NCI-H2029 treated with DMSO at 0.1 percent for 48 hours (cell line): ENCODE measurements at places on chromosomes 4 and X.
A peak's percentile ranks its signal among the peaks of the same experiment; 100 is the strongest.

- peak; percentile 2 for DNase-seq
Measured at GRCh38 chr4:95362906-95363558, 185.7 kb downstream of the UNC5C start.

- no peak for DNase-seq
Measured at GRCh38 chr4:128241425-128241913, 46.1 kb downstream of the PGRMC2 start.

- DNase-seq, result no peak
Measured at GRCh38 chrX:31543634-31544033, 471.8 kb upstream of the FTHL17 start.

GRCh38 chr4:150673793-150674192 is 91.8 kb downstream of the MAB21L2 start:
- DNase-seq, result no peak

- DNase-seq, result peak; percentile 6
Measured at GRCh38 chr4:112234952-112235609, 3.5 kb downstream of the AP1AR start.

DNA sequence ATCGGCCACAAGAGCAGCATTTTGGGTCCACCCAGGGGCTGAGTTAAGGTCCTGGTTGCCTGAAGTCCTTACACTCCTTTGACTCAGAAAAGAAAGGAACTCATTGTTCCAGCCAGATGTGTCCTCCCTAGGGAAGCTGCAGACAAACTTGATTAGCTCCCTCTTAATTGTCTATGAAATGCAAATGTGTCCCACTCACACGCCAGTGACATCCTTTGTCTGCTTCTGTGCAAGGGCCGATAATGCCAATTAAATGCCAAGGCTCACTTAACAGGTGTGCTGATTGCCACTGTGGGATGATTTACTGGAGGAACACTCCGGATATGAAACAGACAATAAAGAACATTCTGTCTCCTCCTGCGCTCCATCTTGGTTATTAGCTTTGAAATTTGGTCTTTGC is 332.9 kb upstream of the CPEB2 start:
- no peak for DNase-seq

DNA sequence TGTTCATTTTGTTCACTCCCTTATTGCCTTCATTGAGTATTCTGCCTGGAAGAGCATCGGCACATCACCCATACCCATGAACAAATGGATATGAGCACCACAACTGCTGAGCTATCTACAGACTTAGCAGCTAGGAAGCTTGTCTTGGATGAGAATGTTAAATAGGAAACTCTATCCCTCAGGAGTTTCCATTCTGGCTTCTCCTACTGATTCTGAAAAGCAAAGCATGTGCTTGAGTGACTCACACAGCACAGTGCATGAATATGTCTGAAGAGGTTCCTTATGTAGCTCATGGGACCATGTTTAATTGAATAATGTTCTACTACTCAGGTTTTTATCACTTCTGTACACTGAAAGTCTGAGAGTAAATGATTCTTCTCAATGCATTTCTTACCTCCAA is 57.3 kb upstream of the MXRA5 start:
- no peak for DNase-seq

DNA sequence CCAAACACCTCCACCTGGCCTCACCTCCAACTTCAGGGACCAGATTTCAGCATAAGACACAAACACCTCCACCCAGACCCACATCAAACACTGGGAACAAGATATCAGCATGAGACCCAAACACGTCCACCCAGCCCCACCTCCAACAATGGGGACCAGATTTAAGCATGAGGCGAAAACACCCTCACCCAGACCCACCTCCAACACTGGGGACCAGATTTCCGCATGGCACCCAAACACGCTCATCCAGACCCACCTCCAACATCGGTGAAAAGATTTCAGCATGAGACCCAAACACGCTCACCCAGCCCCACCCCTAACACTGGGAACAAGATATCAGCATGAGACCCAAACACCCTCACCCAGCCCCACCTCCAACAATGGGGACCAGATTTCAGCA is 210.0 kb downstream of the ASMT start:
- no peak for DNase-seq

GRCh38 chr4:106299977-106300376 is 16.0 kb downstream of the TBCK start:
- no peak for DNase-seq

DNA sequence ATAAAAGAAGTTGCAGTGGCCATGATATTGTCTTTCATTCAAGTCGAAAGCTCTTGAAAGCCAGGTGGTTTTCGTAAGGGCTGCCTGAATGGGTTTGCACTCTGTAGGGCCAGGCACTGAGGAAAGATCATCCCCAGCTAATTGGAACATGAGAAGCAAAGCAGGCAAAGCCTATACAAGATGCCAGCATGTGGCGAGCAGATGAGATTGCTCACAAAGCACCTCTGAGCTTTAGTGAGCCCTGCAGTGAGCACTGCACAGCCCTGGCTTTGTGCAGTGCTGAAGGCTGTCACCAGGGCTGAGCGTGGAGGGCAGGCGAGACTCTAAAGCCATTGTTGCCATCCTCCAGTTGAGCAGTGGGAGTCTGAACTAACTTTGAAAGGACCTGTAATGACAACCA is 53.8 kb downstream of the HADH start:
- DNase-seq, result peak; percentile 46

DNA sequence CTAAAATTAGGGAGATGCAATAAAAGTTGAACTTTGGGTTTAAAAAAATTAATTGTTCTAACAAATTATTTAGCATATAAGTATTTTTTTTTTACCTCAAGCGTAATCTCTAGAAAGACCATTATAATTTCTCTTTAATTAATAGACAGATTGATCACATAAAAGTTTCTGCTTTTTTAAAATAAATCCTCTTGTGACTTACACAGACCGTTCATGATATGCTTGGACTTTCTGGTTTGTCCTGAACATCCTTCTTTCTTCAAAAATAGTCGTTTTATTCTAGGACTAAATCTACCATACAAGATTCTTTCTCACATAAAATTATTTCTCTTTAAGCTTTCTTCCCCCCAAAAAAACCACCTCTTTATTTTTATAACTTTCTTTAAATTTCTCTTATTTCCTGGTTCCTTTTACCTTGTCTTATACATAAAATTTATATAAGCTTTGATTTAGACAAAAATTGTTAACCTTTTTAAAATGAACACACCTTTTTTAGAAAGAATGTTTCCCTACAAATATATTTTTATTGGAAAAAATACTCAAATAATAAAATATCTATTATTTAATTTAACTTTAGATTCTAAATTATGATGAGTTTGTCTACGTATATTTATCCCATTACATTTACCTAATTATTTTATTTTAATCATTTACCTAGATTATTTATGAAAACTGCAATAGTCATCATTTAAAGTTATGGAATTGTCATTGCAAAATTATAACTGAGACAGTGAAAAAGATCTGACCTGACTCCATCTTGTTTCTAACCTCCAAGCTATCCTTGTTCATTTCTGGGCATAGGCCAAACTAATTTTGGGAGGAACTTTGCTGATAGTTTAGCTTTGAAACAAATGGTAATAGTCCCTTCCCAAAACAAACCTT is 37.6 kb downstream of the PGRMC2 start:
- DNase-seq, result no peak

- no peak for DNase-seq
Measured at GRCh38 chr4:77845400-77845799, 17.2 kb upstream of the MRPL1 start.

DNA sequence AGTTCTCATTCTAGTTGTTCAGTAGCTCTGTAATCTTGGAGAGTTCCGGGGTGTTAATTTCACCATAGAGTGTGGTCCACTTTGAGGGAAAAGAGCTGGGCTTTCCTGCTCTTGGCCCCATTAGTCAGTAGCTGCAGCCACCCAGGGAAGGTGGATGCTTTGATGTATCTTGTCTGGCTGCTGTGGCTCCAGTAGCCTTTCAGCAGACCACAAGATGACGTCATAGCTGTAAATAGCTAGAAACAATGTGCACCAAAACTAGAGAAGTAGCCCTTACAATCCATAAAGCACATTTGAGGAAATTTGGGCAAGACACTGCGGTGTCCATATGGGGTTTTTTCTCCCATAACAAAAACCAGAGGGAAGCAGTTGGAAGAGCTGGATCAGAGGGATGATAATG is 32.9 kb upstream of the PRPS2 start:
- DNase-seq, result no peak

DNA sequence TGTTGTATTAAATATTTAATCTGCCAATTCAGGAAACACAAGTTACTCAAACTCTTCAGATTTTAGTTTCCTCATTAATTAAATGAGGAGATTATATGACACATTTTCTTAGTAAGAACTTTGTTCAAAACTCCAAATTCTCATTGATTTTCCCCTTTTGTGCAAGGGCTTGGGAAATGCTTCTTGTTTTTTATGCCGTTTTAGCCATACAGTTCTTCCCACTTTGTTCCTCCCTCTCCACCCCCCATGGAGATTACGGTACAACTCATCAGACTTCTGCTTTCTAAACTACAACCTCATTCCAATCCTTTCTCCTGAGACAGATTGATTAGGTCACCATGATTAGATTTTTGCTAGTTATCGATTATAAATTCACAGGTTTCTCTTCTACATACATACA is 10.9 kb upstream of the BBS7 start:
- DNase-seq, result no peak

GRCh38 chr4:14043203-14043602 is 415.7 kb upstream of the BOD1L1 start:
- no peak for DNase-seq

DNA sequence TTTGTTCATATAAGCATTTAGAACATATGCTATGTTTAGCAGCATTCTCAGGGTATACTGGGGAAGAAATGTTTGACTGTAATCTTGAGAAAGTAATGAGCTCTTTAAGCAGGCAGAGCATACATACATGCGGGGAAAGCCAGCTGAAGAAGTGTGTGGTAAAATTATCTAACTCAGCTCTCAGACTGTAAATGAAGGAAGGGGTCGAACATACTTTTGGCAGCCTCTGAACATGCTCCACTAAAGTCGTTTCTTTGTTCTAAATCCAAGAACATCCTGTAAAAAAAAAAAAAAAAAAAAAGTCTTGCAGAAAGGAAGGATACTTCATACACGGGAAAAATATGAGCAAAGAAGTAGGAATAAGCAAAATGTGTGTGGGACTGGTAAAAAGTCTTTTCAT is 224.8 kb downstream of the GRID2 start:
- DNase-seq, result no peak

DNA sequence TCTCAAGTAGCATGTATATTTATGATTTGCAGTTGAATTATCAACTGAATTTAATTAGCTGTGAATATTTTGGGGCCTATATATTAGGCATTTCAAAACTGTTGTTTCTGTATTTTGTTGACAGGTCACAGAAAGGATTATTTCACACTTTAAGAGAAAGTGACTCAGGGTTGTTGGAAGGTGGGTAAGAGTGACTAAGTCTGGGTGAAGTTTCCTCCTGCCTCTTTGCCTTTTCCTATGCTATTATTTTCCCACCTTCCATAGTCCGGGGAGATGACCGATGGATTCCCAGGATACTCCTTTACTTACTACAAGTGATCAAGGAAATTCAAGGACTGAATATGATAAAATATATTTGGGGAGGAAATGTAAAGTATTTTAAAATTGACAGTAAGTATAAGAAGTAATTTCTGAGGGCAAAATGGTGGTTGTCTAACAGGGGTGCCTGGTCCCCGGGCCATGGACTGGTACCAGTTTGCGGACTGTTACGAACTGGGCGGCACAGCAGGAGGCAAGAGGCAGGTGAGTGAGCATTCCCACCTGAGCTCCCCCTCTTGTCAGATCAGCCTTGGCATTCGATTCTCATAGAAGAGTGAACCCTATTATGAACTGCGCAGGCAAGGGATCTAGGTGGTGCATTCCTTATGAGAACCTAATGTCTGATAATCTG is 175.5 kb upstream of the GPRIN3 start:
- DNase-seq, result no peak

- DNase-seq, result no peak
Measured at GRCh38 chr4:75733369-75733768, 9.0 kb downstream of the USO1 start.

DNA sequence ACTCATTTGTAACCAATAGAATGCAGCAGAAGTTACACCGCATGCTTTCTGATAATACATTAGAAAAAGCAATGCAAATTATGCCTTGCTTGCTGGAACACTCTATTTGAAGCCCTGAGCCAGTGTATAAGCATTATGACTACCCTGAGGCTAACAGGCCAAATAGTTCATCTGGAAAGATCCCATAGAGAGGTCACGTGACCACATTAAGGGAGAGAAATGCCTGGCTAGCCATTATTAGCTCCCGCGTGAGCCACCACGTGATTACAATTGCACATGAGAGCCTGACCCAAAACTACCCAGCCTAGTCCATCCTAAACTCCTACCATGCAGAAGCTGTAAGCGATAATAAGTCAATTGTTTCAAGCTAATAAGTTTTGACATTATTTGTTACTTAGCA is 472.9 kb upstream of the GALNTL6 start:
- no peak for DNase-seq

DNA sequence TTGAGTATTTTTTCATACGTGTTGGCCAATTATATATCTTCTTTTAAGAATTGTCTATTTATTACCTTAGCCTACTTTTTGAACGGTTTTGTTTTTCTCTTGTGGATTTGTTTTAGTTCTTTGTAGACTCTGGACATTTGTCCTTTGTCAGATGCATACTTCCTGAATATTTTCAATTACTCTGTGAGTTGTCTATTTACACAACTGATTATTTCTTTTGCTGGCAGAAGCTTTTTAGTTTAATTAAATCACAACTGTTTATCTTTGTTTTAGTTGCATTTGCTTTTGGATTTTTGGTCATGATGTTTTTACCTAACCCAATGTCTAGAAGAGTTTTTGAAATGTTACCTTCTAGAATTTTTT is 19.6 kb downstream of the UGT2B7 start:
- DNase-seq, result no peak

DNA sequence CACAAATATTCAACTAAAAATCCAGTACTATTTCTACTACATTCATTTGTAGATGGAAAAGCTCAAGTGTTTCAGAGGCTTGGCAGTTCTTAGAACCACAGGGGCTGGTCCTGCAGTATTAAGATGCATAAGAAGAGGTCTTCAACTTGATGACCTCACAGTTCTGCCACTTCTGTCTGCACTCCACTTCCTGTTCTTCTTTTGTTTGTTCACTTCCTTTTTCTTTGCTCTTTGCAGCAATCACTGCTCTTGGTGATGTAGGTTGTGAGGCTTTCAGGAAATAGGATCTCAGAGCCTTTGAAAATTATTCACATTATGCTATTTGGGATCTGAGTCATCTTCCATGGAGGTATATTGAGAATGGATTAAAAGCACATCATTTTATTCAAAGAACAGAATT is 602.0 kb upstream of the CPEB2 start:
- no peak for DNase-seq

DNA sequence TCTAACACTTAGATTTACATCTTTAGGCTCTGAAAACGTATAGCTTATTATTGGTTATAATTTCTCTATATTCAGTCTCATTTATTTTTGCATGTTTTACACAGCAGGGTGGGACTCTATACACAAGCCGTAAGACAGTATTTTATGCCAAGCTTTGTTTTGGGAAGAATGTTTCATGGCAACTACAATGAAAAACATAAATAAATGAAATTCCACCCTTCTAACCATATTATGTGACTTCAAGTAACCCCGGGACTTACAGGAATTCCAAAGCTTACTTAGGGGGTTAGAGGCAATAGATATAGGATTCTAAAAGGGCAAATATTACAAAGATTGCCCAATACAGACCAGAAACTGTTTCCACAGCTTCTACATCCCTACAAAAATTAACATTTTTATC is 370.9 kb downstream of the PRR32 start:
- DNase-seq, result no peak

GRCh38 chrX:130216320-130216719 is 44.6 kb downstream of the RAB33A start:
- no peak for DNase-seq
